ENCODE measurements at places on chromosomes 6 and 20.

DNA sequence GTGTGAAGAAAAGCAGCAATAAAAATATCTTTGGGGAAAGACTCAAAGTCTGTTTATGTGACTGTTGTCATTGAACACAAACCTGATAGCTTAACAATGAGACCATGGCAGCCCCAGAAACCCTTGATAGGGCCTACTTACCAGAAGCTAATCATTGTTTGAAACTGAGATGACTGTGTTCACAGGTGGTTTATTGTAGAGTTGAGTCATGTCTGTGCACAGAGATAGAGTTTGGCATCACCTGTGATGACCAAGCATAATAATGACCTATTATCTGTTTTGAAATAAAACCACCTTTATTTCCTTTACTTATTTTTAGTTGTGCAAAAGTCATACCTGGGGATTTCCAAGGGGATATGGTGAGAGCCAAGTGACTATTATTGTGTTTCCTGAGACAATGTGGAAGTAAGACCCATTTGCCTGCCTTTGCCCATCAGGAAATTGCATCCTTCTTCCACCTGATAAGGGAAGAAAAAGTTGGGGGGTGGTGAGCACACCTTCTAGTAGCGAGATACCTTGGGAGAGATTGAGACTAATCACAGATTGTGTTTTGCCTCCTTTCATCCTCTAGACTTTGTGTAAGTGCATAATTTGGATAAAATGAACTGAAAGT is 456.9 kb upstream of the JAG1 start:
- no peak for DNase-seq

- DNase-seq = no peak
These were observed 6.0 kb downstream of the TMEM30A start for GRCh38 chr6:75278474-75279077.

- no peak for DNase-seq
These were observed 8.7 kb upstream of the CCN5 start for GRCh38 chr20:44706301-44707017.

GRCh38 chr6:47182291-47182957 is 127.3 kb downstream of the TNFRSF21 start:
- DNase-seq = no peak

- no peak for DNase-seq
These were observed 174.8 kb upstream of the ARG1 start for GRCh38 chr6:131398176-131398575.

- DNase-seq = no peak
These were observed 512.8 kb upstream of the JARID2 start for GRCh38 chr6:14732844-14733757.

GRCh38 chr6:168247443-168248147 is 72.0 kb downstream of the DACT2 start:
- DNase-seq = no peak

DNA sequence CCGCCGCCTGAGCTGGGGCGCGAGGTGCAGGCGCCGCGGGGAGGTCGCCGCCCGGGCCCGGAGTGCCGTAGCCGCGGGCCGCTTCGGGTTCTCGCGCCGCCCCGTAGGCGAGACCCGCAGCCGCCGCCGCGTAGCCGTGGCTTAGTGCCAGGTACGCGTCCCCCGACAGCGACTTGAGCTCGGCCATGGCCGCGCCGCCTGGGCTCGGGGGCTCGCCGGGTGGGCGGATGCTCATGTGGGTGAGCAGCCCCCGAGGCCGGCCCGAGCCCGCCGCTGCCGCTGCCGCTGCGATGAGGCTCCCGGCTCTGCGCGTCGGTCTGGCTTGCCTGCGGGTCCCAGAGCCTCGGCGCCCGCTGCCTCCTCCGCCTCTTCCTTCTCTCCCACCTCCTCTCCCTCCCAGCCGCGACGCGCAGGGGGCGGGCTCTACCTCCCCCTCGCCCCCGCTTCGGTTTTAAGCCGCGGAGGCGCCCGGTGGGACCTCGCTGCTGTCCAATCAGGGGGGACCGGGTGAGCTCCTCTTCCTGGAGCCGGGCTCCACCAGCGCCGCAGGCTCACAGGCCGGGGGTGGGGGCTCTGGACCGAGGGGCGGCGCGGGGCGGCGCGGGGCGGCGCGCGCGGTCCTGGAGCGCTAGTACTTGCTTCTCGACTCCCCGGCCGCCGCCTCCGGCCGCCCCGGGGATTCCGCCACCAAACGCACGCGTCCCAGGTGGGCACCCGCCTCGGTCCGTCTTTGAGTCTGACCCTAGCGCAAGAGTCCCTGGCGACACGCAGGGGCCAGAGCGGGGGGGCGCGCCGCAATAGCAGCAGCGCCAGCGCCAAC is at the start of gene BHLHE23:
Gene BHLHE23 (minus strand): TSS at position 425 of the 820 bp plus-strand sequence. CDS start 190 bp downstream, at position 235.
- DNase-seq = no peak

- no peak for DNase-seq
These were observed 42.5 kb downstream of the DUSP22 start for GRCh38 chr6:334536-335510.

- DNase-seq = peak; percentile 12
These were observed 9.7 kb upstream of the ATXN1 start for GRCh38 chr6:16770701-16771569.

- no peak for DNase-seq
These were observed 436.7 kb downstream of the MEI4 start for GRCh38 chr6:78089531-78089930.

DNA sequence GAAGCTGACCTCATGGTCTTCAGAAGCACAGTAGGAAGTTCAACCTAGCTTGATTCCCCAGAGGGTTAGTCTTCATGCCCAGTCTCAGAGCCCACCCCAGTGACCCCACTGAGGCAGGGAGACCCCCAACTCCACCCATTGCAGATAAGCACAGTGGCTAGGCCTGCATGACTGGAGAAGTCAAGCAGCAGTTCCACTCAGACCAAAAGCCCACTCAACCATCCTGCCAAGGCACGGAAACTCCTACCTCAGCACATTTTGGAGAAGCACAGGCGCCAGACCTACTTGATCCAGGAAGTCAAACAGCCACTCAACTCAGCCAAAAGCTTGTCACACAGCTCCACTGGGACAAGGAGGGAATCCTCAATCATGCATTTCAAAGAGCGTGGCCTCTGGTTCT is 78.4 kb upstream of the HTR1E start:
- no peak for DNase-seq

- no peak for DNase-seq
These were observed 8.0 kb upstream of the PKIG start for GRCh38 chr20:44574372-44574771.

DNA sequence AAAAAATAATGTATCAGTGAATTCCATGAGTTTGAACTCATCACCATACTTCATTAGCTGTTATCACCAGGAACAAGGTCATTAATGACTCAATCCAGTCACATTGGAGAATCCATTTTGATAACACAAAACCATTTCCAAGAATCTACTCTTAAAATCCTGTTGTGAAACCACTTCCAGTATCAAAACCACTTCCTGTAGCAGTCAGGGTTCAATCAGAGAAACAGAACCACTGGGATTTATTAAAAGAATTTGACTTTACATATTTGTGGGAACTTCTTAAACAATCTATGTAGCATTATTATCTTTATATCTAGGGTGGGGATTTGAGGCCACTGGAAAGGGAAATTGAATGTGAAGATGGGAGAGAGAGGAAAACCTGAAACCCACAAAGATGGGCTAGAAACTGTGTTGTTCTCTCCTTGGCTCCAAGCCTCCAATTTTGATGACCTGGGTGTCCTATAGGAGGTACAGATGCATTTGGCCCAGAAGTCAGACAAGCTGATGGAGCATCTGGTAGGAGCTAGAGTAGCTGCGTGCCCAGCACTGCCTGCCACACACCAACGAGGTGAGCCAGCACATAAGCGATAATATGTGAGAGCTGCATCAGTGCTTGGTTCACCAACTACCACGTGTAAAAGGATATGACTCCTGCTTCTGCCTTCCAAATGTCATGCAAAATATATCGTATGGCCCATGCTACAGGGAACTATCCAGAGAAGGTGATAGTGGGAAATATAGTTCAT is 117.0 kb downstream of the TMEM200A start:
- DNase-seq = no peak

DNA sequence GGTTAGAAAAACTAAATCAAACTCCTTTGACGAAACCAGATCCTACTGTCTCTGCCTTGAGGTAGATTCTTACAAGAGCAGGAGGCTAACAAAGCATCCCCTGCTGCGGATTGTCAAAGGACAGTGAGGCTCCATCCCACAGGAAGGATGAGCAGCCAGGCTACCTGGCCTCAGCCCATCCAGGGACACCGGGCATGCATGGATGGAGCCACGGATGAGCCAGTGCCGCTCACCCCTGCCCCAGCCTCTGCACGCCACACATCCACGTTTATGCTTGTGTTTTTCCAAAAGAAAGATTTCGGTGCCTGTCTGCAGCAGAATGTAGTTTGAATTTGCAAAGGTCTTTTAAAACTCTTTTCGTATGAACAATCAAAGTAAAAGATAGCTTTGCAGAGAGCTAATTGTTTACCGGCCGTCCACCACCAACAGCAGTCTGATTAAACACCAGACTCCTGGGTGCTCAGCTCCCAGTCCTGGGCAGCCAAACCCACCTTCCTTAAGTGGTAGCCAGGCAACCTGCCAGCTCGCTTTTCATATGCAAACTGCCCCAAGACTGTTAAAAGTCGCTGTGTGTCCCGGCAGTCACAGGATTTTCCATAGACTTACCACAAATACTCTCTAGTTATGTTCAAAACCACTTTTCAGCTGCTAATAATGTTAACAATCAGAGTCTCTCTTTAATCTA is 999 bp downstream of the THBS2 start:
- DNase-seq = no peak

DNA sequence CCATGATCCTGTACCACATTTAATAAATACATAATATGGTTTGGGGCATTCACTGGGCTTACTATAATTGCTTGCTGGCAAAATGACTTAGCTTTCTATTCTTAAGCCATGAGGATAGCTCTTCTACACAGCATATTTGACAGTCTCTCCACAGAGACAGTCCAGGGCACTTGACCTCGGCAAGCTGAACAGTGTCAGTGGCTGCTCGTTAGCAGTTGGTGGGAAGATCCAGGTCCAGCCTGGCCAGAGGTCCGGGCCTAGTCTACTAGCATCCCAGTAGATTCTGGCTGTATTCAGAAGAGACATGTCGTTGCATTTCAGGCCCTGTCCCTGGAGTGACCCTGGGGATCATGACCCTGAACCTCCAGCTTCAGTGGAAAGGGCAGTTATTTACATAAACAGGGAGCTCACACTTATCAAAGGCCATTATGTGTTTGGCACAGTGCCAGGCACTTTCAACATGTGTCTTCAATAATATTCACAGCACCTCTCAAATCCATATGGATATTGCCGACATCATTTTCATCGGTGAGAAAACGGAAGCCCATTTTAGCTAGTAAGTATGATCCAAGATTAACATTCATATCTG is 139.0 kb downstream of the IMPG1 start:
- DNase-seq = no peak

DNA sequence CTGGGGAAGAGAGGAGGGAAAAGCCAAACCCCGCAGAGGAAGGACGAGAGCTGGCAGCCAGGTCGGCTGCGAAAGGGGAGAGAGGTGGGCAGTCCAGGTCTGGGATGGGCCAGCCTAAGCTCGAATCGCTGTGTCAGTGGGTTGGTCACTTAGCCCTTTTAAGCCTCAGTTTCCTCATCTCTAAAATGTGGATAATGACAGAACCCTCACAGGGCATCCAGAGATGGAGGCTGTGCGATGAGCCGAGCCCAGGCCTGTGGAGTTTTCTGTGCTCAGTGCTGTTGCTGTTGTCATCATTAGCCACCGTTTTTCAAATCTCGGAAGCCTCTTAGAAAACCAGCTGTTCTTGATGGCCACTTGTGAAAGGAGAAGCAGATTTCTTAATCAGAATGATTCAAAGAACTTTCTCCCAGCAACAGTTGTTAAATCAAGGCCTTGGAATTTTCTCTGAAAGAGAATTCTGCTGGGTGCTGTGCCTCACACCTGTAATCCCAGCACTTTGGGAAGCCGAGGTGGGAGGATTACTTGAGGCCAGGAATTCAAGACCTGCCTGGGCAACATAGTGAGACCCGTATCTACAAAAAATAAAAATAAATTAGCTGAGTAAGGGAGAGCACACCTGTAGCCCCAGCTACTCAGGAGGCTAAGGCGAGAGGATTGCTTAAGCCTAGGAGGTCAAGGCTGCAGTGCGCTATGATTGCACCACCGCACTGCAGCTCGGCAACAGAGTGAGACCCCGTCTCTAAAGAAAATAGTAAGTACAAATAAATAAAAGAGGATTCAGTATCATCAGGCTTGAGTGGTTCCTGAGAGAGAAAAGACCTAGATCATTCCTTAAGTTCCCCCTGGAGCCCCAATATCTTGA is 46.3 kb upstream of the ENTPD6 start:
- DNase-seq = peak; percentile 47

DNA sequence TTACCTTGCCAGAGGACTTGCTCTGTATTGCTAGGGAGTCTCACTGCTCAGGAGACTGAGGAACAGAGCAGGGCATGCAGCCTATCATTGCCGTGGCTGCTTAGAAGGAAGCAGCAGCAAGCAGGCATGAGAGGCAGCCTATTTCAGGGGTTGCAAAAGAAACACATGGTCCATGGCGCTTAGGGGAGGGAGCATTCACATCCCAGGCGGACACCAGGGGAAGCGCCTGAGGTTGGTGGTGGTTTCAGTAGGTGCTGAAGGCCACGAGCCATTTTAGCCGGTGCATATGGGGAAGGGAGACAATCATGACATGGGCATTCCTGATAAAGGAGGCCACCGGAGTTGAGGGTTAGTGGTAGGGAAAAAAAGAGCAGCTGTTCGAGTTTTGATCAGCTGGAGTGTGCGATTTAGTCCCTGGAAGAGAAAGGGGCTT is 20.9 kb downstream of the FARS2 start:
- no peak for DNase-seq

DNA sequence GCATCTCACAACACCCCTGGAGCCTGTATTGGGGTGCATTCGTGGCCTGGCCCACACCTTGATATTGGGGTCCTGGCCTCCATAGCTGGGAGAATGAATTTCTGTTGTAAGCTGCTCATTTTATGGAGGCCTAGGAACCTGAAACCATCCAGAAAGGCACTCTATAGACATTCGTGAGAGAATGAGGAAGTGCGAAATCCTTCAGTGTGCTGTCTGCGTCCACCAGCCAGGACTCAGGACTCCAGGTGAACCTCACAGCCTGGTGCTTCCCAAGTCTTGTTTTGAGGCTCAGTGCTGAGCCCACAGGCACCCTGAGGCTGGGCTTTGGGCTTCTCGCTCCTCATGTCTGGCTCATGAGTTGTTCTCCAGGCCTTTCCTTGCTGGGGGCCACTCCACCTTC is 11.9 kb upstream of the RBBP8NL start:
- no peak for DNase-seq

GRCh38 chr20:44204156-44204831 is 6.3 kb downstream of the OSER1 start:
- DNase-seq = no peak

GRCh38 chr6:83853178-83854000 is at the start of gene RIPPLY2:
Gene RIPPLY2 (plus strand): TSS chr6:83853360. CDS start chr6:83853417, 57 bp downstream.
- DNase-seq = peak; percentile 45

DNA sequence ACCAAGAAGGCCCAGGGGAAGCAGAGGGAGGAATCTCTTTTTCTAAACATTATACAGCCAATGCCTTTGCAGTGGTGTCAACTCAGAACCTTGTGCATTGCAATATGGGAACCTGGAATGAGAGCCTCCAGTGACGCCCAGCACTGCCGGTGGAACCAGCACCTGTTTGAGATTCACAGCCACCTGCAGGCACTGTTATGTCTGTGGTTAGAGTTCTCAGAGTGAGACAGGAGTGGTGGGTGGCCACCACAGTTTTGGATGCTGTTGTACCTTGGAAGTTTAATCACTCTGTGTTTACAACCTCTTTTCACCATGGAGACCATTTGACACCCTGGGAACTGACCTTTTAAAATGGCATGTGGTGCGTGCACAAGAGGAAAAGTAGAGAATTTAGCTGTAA is 185.3 kb upstream of the KCNG1 start:
- DNase-seq = no peak
